ENCODE measurements at places on chromosomes 6 and 20. TPM values are rescaled to one million over a fixed set of nuclear protein-coding genes. Genes with fewer than 3 reads are reported as not detected.

The RAD21L1 gene
- not detected for total RNA-seq

The FLRT3 gene
- total RNA-seq = 38.2 TPM

The MAP3K7 gene
- 42.8 TPM for total RNA-seq

The GCNT2 gene
- total RNA-seq = 37.3 TPM

The GPX5 gene
- not detected for total RNA-seq

The SSR1 gene
- 30.4 TPM for total RNA-seq

The CASP8AP2 gene
- 20.2 TPM for total RNA-seq

DNA sequence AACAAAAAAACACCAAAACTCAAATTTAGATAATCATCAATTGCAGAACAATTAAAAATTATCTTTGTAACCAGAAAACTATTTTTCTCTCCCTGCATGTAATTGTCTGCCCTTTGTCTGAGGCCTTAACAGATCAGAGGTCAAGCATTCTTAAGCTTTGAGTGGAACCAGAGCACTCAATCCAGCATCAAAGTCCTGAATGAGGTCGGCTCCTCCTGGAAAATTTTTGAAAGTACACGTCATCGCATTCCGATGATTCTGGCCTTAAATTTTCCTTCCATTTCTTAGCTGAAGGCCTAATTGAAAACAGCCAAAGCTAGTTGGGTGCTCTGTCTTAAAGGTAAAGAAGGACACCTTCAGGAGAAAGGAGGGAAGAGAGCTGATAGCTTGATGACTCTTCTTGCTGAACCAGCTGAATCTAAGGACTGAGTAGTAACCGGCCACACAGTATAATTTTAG lies 510.2 kb upstream of the SULF2 start:
- DNase-seq = peak; percentile 86

DNA sequence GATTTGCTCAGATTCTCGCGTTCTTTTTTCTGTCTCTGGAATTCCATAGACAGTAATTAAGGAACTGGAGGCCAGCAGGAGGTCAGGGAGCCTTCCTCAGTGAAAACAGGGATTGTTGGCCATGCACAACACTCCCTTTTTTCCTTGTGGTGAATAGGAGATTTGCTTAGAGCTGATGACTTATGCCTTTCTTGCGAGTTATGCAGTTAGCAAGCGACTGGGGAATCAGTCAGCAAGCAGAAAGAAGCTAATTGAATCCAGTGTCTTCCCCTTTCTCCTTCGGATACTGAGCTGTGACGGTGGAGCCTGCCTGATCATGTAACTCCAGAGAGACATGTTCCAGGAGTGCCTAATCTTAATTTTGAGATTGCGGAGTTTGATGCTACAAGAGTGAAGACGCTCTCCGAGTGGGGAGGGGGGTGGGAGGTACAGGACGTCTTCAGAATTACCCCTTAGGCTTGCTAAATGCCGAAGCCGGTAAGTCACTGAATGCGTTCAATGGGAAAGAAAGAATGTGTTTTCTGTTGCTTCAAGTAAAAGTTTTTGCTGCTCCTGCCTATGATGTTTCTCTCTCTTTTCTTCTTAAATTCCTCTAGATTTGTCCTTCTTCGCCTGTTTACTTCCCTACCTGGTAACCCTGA lies 165.9 kb downstream of the SASH1 start:
- no peak for DNase-seq

- DNase-seq = peak; percentile 61
These were observed 12.9 kb downstream of the COX7A2 start for GRCh38 chr6:75230484-75231325.

GRCh38 chr6:403659-404655 lies 12.4 kb downstream of the IRF4 start:
- DNase-seq = no peak

DNA sequence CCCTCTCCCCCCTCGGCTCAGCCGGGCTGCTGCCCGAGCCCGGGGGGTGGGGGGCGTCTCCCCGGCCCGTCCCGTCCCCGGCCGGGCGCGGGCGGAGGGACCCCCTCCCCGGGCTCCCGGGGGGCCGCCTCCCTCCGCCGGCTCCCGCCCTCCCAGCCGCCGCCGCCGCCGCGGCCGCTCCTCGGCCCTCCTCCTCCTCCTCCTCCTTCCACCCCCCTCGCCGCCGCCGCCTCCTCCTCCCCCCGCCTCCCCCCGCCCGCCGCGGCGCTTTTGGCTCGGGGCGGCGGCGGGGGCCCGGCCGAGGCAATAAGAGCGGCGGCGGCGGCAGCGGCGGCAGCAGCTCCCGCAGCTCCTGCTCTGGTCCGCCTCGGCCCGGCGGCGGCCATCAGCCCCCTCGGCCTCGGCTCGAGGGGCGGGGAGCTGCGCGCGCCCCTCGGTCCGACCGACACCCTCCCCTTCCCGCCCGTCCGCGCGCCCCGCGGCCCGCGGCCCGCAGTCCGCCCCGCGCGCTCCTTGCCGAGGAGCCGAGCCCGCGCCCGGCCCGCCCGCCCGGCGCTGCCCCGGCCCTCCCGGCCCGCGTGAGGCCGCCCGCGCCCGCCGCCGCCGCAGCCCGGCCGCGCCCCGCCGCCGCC lies 38.7 kb downstream of the GNAS start:
- no peak for DNase-seq

- DNase-seq = no peak
These were observed 33.1 kb upstream of the PIM1 start for GRCh38 chr6:37136821-37137200.

DNA sequence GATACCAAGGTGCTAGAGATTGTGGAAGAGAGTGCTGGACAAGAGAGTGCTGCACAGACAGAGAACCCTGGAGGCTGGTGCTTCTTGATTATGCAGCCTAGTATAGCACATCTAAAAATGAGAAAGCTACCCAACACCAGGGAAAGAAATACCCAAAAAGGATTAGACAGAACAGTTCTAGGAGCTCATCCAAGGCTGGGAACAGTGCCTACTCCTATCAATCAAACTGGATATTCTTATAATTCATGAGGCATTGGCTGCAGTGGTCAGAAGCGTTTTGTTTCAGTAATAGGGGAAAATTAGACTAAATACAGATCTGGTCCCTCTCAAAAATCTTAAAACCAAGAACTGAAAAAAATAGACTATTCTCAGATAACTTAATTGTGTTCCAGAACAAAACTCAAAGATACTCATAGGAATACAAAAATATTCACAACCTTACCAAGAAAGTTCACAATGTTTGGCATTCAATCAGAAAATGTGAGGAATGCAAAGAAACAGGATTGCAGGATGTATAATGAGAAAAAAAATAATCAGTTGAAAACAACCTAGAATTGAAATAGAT lies 222.9 kb downstream of the EPHA7 start:
- peak; percentile 9 for DNase-seq

DNA sequence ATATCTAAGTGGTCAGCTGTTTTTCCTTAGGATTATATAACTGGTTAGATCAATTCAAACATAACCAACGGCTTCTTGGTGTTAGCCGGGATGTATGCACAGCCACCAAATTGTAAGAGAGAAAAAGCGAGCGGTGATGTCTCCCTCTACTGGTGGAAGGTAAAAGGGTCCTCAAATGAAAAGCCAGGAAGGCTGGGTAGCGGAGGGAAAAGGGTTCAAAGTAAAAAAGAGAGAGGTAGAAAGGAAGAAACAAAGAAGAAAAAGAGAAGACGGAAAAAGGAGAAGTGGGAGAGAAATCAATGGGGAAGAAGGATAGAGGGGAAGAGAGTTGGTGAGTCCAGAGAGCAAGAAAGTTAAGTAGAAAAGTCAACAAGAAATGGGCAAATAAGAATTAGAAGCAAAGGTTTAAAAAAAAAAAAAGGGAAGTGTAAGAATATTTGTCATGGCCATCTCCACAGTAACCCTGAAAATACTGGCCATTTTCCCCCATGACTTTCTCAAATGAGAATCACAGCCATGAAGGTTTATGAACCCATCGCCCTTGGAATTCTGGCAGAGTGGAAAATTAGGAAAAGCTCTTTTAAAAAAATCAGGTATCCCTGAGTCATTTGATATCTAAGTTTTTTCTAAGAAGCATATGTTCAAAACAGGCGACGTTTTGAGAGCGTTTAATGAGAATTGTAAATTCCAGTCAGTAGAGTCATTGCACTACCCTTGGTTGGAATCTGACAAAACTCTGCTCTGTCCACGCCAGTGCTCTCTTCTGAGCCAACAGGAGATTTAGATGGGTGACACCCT lies 155.6 kb upstream of the SNX9 start:
- peak; percentile 64 for DNase-seq

- DNase-seq = no peak
These were observed 76.8 kb downstream of the MANEA start for GRCh38 chr6:95654176-95654575.

GRCh38 chr6:150091476-150091875 lies 22.6 kb upstream of the ULBP3 start:
- no peak for DNase-seq

GRCh38 chr6:135296715-135297114 lies 115.6 kb downstream of the MYB start:
- DNase-seq = no peak

GRCh38 chr20:48790473-48791003 lies 37.3 kb downstream of the PREX1 start:
- DNase-seq = no peak

- peak; percentile 80 for DNase-seq
These were observed 369.0 kb downstream of the THBS2 start for GRCh38 chr6:168884646-168885086.

- DNase-seq = no peak
These were observed 1.5 kb upstream of the SLC17A3 start for GRCh38 chr6:25875563-25875905.

GRCh38 chr20:52226370-52226769 lies 34.8 kb upstream of the ZFP64 start:
- DNase-seq = peak; percentile 29

DNA sequence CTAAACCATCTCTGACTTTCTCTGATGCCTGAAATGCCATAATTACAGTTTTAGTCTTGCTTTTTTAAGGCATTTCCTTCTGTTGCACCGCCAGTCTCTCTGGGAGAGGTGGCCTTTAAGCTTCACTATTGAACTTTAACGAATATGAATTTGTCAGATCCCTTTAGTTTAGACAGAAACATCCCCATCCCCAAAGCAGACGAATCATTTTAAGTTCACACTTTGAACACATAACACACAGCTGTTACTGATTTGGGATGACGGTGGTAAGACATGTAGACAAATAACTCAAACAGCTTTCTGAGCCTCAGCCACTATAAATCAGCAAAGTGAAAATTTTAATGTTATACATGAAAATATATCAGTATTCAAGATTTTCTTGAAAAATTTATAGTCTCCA lies 7.2 kb upstream of the IPCEF1 start:
- DNase-seq = no peak

DNA sequence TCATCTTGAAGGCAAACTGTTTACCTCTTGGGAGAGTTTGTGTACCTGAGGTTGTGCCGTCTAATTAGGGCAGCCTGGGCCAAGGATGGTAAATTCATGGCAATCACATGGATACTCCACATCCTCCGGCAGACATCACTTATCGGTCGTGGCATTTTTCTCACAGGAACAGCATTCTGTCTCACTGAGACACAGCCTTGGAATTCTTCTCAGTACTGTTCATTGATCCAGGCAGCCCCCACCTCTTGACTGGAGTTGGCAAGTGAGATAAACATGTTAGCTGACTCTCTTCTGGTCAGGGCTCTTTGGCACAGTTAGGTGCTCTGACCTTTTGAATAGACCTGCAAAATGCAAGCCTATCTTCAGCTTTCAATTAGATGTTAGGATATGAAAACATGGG lies 511.4 kb upstream of the FLRT3 start:
- DNase-seq = no peak

DNA sequence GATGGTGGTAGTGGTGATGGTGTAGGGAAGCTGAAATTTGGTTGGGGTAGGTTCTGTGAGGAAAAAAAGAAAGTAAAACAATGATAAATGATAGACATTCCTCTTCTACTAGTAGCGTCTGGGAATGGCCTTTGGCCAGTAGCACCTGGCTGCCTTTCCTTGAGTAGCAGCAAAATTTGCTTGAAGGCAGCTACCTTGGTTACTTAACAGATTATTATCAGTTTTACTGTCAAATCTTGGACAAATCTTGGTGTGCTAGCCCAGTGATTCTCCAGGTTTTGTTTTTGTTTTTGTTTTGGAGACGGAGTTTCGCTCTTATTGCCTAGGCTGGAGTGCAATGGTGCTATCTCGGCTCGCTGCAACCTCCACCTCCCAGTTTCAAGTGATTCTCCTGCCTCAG lies 26.4 kb downstream of the LIN28B start:
- DNase-seq = no peak

DNA sequence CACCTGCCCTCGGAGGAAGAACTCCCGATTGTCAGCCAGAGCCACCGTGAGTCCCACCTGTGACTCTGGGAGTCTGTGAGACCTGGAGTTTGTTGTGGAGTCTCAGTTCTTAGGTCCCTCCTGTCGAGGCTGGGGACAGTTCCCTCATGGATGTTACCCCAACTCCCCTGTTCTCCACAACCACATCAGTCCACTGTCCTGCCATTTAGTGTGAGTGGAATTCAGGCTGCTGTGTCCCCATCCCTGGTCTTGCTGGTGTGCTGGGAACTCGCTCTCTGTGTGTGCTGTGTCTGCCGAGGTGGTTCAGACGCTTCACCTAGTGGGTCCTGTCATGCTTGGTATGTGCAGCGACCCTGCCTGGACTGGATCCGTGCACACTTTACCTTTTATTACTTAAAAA lies 163.2 kb downstream of the DTNBP1 start:
- no peak for DNase-seq

- DNase-seq = no peak
These were observed 143.8 kb downstream of the SLC16A10 start for GRCh38 chr6:111231090-111231459.

DNA sequence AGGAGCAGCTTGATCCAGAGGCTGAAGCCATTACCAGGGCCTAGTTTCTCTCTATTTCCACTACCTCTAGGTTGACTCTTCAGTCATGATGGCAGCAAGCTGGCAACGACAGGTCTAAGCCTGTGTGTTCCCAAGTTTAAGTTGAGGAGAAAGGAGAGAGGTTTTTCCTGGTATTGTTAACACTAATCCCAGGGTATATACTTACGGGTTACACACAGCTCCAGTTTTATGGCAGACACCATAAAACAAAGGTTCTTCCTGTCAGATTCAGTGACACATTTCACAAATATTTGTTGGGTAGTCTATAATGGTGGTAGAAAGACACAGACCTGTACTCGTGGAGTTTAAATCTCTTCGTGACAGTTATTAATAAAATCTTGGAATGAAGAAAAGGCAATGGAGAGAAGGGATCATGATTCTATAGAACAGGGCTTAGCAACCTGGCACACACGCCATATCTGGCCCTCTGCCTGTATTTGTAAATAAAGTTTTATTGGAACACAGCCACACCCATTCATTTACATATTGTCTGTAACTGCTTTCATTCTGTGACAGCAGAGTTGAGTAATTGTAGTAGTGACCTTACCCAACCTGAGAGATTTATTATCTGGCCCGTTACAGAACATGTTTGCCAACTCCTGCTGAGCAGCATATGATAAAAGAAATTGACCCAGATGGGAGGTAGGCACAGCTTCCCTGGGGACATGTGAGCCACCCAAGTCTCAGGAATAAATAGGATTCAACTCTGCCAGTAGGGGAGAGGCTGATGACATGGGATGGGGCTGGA lies 323.3 kb downstream of the CDH4 start:
- DNase-seq = no peak

- DNase-seq = no peak
These were observed 776 bp downstream of the PPIL1 start for GRCh38 chr6:36873612-36874442.

DNA sequence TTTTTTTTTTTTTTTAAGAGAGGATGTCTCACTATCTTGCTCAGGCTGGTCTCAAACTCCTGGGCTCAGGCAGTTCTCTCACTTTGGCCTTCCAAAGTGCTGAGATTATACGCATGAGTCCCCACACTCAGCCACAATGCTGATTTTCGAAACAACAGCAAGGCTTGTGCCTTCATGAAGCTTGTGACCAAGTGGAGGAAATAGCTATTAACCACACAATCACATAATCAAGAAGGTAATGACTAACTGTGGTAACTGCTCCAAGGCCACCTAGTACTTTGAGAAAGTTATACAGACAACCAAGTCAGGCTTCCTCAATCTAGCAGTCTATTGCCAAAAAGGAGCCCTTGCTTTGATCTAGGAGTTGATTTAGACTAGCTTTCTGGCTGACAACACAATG lies 46.3 kb downstream of the SOD2 start:
- DNase-seq = no peak
